HEK293T (cell line): ENCODE measurements at places on chromosomes 5 and 9.

DNA sequence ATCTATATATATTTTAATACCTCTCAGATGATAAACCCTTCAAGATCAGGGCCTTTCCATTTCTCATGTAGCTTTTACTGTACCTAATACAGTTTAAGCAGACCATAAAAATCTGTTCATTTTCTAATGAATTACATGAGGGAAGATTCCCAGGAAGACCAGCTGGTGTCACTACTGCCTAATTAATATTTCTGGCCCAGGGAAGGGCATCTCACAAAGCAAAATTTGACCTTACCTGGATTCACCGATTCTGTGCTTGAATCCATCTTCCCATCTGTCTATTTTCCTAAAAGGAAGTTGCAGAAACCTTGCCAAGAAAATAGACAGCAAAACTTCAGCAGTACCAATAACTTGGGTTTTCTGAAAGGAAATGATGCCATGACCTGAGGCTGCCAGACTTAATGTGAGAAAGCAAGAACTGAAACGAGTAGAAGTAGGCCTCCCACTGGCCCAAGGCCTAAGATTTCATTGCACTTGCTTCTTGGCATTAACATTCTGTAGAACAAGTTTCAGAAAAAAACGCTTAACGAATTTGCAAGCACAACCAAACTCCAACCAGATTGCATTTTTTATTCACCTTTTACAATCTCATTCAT is 83.0 kb upstream of the GLIS3 start:
- DNase-seq = peak; percentile 17

- no peak for DNase-seq
Observed at GRCh38 chr5:114332925-114333324, 28.9 kb upstream of the KCNN2 start.

DNA sequence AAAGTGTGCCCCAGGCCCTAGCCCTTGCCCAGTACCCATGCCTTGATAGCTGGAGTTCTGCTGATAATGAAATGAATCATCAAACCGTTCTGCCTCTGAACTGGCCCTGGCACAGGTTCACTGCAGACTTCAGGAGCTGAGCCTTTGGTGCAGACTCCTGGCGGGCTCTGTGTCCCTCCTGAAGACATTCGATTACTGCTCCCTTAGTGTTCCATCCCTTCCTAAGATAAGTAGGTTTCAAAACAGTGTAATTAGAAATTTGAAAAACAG is 97.2 kb downstream of the MVB12B start:
- DNase-seq = no peak

GRCh38 chr5:177530638-177531037 is 13.9 kb upstream of the DDX41 start:
- no peak for DNase-seq

DNA sequence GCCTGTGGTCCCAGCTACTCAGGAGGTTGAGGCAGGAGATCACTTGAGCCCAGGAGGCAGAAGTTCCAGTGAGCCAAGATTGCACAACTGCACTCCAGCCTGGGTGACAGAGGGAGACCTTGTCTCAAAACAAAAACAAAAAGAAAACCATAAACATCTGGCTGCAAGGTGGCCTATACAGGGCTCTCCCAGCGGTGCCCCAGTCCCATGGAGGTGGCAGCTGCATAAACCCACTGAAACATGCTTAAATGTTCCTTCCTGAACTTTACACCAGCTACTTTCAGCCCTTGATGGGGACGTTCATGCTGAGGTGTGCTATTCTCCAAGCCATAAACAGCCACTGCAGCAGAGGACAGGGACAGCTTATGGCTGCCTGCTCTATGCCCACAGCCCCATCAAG is 35.6 kb downstream of the DROSHA start:
- no peak for DNase-seq

GRCh38 chr5:128674837-128675446 is 136.9 kb upstream of the FBN2 start:
- peak; percentile 56 for DNase-seq

- no peak for DNase-seq
Observed at GRCh38 chr5:151733358-151734063, 24.9 kb downstream of the ATOX1 start.

GRCh38 chr5:25006734-25007133 is 362.0 kb upstream of the CDH10 start:
- DNase-seq = peak; percentile 21

DNA sequence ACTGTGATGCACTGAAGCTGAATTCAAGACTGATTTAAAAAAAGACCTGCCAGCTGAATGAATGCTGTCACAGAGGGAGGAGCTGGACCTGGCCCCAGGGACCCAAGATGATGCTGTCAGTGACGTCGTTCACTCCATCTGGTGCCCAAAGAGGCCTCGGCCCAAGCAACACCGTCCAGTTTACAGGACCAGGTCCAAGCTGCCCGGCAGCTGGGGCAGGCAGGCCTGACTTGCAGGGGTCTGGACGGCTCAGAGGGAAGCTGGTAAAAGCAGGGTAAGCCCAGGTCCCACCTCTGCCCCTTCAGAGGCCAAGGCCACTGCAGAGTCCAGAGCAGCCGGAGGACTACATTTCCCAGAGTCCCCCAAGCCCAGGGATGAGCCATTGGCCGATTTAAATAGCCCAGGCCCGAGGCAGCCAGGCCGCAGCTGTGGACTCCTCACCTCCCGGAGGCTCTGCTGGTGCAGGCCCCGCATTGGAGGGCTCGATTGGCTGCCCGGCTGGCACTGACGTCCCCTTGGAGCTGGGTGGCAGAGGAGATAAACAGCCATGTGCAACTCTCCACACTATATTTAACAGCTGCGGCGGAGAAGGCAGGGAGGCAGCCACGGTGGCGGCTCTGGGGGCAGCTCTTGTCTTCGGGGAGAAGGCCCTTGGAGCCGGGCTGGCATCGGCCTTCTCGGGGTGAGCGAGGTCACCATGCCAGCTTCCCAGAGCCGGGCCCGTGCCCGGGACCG is at the start of gene PLPP7:
Gene PLPP7, plus strand, starts transcription at position 423 of the 735 bp plus-strand sequence. Its CDS starts 275 bp downstream, at position 698.
- peak; percentile 69 for DNase-seq

DNA sequence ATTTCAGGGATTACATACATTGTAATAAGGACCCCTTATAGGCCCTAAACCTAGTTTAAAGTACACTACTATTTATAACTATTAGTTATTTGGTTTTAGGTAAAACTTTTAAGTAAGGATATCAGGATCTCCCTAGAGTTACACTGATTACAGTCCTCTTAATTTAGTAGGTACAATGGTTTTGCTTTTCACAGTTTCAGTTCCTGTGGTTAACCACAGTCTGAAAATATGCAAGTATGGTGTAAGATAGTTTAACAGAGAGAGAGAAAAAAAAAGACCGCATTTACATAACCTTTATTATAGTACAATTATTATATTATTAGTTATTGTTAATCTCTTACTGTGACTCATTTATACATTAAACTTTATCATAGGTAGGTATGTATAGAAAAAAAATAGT is 725.3 kb upstream of the PTPRD start:
- no peak for DNase-seq

- DNase-seq = no peak
Observed at GRCh38 chr5:66074901-66075300, 69.2 kb upstream of the SREK1 start.

GRCh38 chr5:33180900-33181299 is 259.9 kb upstream of the TARS1 start:
- no peak for DNase-seq

GRCh38 chr5:65672796-65673195 is 48.0 kb downstream of the SHLD3 start:
- DNase-seq = no peak

DNA sequence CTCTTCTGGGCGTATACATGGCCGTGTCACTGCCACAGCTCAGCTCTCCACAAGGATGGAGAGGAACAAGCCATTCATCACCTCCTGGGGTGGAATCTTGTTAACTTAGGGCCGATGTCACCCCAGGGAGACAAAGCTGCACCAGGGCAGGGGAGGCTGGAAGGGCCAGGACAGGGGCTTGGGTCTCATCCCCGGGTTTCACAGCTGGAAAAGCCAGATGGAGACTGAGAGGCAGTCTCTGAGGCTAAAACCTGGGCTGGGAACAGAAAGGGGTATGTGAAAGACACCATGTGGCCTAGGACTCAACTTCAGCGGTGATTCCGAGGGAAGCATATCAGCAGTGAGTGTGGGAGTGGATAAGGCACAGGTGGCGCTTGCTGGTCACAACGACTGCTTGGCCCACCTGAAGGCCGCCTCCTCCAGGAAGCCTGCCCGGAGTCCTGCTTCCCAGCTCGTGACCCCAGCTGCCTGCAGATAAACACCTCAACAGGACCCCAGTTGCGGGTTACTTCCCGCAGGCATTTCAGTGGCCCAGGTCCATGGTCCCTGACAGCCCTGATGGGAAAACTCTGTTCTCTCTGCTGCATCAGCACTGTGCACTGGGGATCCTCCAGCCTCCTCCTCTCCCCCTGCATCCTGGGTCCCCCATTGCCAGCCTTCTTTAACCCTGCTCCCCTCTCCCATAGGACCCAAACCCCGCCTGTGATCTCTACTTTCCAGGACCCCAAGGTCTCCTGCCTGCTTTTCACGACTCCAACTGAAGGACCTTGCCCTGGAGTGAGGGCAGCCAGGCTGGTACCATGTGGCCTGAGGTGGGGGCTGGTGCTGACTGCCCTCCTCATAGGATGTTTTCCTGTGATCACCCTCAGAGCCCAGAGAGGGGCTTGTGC is 51.7 kb upstream of the FCN1 start:
- DNase-seq = no peak

DNA sequence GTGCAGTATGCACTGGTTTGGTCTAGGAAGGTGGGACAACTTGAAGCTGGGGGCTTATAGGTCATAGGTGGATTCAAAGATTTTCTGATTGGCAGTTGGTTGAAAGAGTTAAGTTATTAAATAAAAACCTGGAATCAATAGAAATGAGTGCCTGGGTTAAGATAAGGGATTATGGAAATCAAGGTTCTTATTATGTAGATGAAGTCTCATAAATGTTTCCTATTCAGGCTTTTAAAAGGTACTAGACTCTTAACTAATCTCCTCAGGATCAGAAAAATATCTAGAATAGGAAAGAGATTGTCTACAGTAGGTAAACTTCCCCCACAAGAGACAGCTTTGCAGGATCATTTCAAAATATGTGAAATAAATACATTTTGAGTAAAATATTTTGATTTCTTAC is 163.3 kb upstream of the FBN2 start:
- no peak for DNase-seq

- no peak for DNase-seq
Observed at GRCh38 chr5:108436696-108437095, 54.8 kb upstream of the FBXL17 start.

- no peak for DNase-seq
Observed at GRCh38 chr5:155101697-155102096, 88.1 kb downstream of the KIF4B start.

GRCh38 chr5:140051950-140052349 is 8.9 kb upstream of the NRG2 start:
- no peak for DNase-seq

DNA sequence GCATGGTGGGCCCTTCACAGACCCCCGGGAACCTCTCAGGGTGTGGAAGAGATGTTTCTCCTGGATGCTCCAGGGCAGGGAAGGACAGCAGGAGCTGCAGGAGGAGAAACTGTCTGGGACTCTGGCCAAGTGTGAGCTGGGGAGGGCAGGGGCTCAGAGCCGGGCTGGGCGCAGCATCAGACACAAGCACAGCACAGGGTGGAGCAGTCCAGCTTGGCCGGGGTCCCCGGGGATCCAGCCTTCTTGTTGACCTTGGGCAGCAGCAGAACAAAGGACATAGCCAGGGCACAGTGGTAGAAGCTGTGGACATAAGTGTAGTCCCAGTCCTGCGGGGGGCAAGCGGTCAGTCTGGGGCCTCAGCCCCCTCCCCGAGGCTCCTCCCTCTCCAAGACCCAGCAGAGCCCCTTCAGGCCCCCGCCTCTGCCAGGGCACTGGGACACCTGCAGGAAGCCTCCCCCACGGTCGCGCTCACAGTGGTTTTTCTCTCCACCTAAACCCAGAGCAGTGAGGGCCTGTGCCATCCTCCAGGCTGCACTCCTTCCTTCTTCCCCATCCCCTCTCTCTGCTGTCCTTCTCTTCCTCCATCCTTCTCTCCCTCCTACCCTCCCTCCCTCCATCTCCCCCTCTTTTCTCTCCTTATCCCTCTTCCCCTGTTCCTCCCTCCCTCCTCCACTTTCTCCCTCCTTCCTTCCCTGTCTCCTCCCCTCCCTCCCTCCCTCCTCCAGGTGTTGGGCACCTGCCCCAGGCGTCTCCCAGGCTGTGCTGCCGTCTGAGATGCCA is 10.1 kb downstream of the MYMK start:
- DNase-seq = no peak

GRCh38 chr9:107046692-107047091 is 183.7 kb downstream of the ZNF462 start:
- DNase-seq = no peak

GRCh38 chr5:33827885-33828284 is 63.9 kb downstream of the ADAMTS12 start:
- no peak for DNase-seq

DNA sequence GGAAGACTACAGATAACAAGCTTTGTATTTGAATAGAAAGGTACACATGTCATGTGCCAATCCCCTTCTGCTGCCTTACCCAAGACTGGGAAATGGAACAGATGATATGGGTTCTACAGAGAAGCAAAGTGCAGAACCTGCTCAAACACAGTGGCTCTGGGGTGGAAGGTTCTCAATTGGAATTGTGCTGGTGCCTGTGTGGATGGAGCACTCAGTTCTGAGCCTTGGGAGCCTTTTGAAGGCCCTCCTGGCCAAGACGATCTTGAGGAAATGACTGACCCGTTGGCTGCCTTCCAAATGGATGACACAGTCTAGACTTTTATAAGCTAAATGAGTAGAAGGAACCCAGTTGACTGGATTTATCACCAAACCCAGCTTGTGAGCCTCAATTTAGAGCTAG is 4.2 kb upstream of the PRSS3 start:
- DNase-seq = no peak

DNA sequence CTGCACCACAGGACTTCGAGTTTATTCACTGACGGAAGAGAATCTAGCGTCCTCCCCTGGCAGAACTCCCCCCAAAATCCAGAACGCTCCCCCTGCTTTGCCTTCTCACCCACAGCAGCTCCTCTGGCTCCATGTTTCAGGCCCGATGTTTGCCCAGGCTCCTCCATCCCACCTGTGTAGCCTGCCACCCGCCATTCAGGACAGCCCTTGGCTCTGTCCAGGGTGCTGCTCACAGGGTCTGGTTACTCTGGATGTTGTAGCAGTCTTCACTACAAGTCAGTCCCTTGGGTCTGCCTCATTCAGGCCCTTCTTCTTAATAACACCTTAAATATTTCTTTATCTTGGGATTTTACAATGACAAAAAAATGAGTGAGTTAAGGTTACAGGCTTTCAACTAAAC is 41.3 kb upstream of the SV2C start:
- peak; percentile 30 for DNase-seq

DNA sequence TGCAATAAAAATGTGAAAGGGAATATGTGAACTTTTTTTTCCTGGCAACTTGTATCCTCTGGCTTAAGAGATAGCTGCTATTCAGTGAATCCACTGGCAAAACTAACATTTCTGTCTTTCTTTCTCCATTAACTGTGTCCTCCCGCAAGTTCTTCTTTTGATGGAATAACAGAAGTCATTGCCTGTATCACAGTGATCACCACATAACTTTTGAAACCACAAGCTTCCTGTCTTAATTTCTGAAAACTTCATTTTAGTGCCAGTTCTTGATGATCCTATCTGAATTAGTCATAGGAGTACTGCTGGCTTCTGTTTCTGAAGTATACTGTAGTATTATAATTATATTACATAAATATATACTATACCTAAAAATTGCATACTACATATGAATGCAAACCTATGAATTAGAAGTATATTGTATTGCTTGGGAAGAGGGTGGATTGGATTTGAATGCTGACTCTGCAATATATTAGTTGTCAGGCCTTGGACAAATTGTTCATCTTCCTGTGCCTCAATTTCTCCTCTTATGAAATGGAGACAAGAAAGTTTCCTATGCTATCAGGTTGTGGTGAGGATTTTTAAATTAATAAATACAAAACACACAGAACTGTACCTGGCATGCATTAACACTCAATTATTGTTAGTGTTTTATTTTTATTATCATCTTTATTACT is 441.6 kb downstream of the CETN3 start:
- DNase-seq = no peak
